ENCODE measurements at places on chromosomes 12 and 14.

- no peak for DNase-seq
Measured at GRCh38 chr12:115708801-115709200, 568.7 kb downstream of the MED13L start.

DNA sequence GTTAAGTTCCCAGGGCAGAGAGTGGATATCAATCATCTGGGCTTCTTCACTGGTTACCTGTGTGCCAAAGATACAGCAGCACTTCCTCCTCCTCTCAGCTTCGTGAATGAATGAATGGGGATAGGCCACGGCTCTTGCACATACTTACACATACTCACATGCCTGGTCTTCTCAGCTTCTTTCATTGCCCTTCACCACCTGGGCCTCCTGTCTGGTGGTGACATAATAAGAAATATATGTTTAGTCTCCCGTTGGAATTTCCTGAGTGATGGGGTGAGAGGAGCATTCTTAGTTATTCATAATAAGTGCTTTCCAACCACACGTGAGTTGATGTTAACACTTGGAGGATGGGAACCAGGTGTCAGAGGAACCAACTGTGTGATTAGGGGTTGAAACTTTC lies 268.1 kb upstream of the RMST start:
- no peak for DNase-seq

DNA sequence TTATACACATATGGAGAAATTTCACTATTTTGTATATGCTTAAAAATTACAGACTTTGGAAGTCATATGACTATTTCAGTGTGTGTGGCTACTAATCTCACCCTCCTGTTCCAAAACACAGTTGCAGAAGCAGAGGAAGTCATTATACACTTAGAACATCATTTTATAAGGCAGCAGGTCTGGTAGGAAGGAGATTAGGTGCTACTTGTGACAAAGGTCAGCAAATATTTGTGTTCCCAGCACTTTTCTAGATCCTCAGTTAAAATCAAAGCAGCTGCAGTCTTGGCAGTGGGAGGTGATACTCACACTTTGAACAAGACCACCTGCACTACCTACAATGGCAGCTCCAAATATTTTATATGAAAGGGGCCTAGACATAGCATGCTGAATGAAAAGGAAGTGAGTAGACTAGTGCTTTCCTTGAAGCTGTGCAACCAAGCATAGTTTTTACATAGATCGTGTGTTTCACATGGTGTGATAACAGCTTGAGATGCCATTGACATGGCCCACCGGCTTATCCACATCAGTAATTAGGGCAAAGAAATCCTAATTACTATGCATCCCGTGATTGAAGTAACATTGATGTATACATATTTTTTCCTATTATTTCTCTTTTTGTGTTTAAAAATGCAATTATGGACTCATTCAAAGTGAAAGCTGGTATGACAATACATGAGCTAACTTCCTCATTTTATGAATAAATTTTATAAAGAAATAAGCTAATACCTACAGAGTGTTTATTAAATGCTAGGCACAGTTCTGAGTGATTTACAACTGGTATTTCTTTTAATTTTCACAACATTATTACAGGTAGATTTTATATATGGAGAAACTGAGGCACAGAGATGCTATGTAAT lies 5.3 kb downstream of the GYS2 start:
- DNase-seq: no peak

GRCh38 chr14:32311294-32312009 lies 17.6 kb upstream of the AKAP6 start:
- DNase-seq: no peak

DNA sequence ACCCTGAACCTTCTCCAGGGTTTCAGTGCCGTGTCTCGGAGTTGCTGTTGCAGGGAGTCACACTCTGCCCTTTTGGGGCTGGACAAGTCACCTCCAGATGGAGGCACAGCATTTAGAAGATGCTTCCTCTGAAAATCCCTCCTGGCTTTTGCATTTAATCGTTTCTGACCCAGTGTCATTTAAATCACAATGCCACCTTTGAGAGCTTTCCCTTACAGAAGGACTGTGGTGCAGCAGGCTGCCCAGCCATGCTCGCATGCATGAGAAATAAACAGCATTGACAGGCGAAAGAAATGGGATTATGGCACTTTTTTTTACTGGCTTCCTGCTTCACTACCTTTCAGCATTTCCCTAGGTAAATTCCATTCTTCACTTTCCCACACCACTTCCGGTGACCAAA lies 113.4 kb upstream of the DYRK2 start:
- DNase-seq: no peak

GRCh38 chr12:12663644-12664294 lies 32.2 kb downstream of the GPR19 start:
- DNase-seq: no peak

GRCh38 chr14:21042918-21043317 lies 756 bp downstream of the RNASE7 start:
- DNase-seq: no peak

GRCh38 chr14:55713486-55713885 lies 133.5 kb downstream of the KTN1 start:
- DNase-seq: peak; percentile 33

GRCh38 chr12:68007033-68007432 lies 17.8 kb downstream of the IFNG-AS1 start:
- no peak for DNase-seq

GRCh38 chr12:120413901-120414695 lies 23.8 kb upstream of the COX6A1 start:
- DNase-seq: no peak

GRCh38 chr12:7017870-7018349 lies 366 bp downstream of the LPCAT3 start:
- DNase-seq: peak; percentile 26

DNA sequence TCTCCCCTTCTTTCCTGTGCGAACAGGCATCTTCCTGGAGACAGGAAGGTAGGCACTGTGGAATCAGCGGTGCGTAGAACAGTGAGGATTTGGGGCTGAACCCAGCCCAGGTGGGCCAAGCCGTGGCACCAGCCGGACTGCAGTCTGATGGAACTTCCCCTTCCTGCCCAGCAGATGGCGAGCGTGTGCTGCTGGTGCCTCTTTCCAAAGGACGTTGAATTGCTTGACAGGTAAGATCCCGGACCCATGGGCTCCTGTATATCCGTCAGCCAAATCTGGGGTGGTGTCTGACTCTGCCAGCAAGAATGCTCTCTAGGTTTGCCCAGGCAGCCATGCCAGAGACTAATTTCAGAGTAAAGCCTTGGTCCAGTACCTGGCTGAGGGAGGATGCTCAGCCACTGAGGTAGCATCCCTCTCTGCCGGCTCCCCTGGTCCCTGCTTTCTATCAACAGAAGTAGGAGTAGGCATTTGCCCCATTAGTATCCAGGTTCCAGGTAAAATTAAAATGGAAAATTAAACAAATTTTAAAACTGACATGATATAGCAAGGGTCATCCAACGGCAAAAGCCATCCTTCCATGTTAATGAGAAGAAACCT lies 21.1 kb upstream of the KCNA5 start:
- DNase-seq: peak; percentile 57

Data from suppressor macrophage treated with lipopolysaccharide for 4 hours (primary cell).